ENCODE measurements at places on chromosomes 3 and 15.

DNA sequence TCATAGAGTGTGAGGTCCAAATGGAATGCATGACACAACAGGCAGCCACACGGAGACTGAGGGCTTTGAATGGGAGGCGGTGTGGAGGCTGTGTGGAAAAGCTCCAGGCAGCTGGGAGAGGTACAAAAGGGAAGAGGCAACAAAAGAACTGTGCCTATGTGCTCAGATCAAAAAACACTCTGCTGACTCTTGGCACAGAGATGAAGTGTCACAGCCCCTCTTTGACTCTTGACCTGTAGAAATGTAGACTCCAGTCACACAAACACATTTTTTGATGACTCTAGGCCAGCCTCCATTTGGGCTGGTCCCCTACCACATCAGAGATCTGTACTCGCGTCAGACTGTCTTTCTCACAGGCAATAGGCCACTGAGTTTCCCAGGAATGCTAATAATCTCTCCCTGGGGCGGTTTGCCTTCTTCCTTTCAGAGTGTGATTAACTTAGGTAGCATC lies 456.0 kb downstream of the TUSC7 start:
- DNase-seq, result no peak

GRCh38 chr3:65037861-65038260 lies 350.1 kb upstream of the ADAMTS9 start:
- no peak for DNase-seq

DNA sequence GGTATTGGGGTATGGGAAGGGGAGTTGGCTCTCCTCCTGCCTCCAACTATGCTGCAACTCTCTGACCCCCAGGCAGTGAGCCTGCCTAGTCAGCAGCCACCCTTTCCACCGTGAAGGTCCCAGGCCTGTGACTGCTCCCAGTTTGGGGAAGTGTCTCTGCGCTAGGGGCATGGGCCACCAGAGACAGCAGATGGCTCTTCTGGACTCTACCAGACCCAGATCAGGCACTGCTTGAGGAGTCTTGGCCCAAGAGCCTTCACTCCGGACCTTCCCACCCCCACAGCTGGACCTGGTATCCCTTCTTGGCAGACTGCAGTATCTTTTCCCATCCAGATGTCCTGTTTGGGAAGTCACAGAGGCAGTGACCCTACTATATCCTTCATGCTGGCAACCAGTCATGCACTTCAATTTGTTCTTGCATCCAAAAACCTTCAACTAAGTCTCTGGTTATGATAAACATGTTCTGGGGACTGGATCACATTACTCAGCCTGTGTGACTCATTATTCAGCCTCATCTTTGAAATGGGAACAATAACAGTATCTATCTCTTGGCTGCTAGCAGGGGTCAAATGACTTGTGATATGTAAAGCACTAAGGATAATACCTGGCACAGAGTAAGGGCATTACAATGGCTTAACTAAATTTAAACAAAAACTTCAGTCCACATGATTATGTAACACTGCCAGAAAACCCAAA lies 62.7 kb downstream of the POMGNT2 start:
- DNase-seq, result no peak

GRCh38 chr3:136919799-136920580 lies 37.8 kb upstream of the IL20RB start:
- DNase-seq, result no peak

DNA sequence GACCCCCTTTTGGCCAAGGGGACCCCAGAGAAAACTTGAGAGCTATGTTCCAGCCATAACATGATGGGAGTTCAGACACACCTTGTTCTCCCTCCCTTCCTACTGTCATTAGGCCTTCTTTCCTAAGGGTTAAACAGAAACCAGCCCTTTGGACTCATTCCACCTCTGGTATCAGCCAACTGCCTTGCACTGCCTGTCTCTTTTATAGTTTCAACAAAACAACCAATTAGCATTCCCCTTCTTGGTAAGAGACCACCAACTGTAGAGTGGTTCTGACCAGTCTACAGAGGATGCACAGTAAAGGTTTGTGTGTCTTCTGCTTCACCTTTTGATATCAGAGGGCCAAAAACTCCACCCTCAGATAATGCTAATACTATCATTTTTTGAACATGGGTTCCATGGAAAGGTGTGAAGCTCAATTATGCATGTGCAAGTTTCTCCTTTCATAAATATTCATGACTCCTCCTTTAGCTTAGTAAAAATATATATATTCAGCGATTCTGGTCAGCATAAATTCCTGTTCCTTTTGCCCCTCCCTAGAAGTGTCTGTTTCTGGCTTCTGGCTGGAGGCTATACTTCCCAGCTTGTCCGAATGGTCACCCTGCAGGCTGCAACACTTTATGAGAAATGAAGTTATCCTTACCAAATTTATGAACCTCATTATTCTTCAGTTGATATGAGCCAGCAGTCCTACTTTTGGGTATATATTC lies 55.9 kb downstream of the SERP1 start:
- DNase-seq, result no peak

- no peak for DNase-seq
Measured at GRCh38 chr3:179398574-179399231, 51.2 kb downstream of the MFN1 start.
